ENCODE measurements at places on chromosomes 12 and 14.

GRCh38 chr12:104764225-104765091, 193.6 kb downstream of the SLC41A2 start:
- DNase-seq, result no peak

DNA sequence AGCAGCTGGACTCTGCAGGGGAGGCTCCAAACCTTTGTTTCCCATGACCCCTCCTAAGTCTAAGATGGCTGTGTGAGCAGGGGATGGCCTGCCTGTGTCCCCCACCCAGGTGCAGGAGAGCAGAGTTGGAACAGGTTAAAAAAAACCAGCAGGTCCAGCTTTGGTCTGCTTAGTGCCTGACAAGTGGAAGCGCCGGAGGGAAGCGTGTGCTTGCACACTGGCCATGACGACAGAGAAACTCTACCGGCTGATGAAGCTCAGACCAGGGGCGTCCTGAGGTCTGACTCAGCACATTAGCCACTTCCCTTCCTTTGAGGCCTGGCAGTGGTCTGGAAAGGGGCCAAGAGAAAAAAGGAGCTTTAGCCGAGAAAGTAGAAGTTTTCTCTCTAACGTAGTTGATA, 280.1 kb downstream of the VRK1 start:
- no peak for DNase-seq

- DNase-seq, result no peak
These were observed 58.8 kb downstream of the TMX1 start for GRCh38 chr14:51298895-51299294.

DNA sequence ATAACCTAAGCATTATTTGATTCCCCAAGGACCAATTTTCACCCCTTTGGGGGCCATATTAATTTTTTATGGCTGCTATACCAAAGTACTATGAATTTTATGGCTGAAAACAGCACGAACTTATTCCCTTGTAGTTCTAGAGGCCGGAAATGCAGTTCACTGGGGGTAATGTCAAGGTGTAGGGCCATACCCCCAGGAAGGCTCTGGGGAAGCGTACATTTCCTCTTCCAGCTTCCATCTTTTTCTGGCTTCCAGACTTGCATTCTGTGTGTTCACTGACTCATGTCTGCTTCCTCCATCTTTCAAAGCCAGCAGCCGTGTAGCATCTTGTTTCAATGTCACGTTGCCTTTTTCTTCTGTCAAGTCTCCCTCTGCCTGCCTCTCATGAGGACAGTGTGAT, 133.5 kb downstream of the BICD1 start:
- DNase-seq, result no peak

DNA sequence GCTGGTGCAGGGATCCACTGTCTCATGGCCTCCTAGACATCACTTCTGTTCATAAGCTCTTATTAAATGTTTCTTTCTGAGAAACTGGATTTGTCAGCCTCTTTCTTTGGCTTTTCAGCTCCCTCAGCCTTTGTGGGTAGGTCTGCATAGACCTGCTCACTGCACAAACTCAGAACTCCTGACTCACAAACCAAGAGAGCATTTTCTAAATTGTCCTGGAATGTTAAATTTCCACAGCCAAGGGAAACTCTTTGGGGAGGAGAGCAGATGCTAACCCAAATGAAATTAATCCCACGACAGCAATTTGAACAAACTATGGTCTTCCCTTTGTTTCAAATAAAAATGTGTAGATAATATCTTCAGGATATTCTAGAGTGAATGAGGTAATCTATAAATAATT, 19.5 kb upstream of the CERS5 start:
- DNase-seq, result no peak

GRCh38 chr12:121578230-121579189, 2.3 kb downstream of the KDM2B start:
- DNase-seq, result no peak

- no peak for DNase-seq
These were observed 44.2 kb downstream of the C2CD5 start for GRCh38 chr12:22500100-22500499.

DNA sequence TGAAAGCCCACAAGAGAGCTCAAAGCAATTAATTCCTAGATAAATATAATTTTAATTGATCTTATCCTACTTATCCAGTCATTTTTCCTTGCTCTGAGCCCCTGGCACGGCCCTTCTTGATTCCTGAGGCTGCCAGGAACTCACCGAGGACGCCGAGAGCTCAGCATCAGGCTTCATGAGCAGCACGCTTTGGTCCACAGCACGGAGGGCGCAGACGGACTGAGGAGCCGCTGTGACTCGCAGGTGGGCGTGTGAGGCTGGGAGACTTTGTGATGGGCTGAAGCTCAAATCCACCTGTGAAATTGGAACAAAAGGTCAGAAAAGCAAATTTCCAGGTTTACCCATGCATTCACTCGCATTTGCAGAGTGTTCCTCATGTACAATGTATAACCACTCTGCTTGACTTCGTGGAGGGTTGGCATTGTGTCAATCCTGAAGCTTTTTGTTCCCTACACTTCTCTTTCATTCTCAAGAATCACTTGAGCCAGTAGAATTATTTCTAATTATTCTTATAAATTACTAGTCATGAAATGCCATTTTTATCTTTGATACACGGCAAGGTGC, 17.2 kb downstream of the A2M start:
- no peak for DNase-seq

All from substantia nigra (tissue), 51 donors.